OCI-LY7 (cell line): ENCODE measurements at places on chromosomes 16 and 17.

GRCh38 chr16:77584205-77584859 lies 138.0 kb upstream of the NUDT7 start:
- DNase-seq = peak; percentile 57

DNA sequence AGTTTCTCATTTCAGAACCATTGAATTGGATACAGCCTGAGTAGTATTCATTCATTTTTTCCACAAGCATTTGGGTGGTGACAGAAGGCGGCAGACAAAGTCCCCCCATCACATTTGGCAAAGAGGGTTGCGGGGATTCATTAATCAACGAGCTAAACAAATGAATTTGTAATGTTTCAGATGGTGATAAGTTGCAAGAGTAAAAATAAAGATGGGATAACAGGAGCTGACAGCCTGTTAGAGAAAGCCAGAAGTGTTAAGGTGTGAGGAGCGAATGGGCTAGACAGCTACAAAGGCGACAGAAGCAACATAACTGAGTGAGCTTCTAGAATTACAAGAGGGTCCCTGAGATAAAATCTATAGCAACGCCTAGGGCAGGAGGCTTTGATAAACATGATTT lies 342.8 kb upstream of the HSBP1 start:
- no peak for DNase-seq

- no peak for DNase-seq
Observed at GRCh38 chr17:57512691-57513090, 232.4 kb downstream of the CCDC182 start.

DNA sequence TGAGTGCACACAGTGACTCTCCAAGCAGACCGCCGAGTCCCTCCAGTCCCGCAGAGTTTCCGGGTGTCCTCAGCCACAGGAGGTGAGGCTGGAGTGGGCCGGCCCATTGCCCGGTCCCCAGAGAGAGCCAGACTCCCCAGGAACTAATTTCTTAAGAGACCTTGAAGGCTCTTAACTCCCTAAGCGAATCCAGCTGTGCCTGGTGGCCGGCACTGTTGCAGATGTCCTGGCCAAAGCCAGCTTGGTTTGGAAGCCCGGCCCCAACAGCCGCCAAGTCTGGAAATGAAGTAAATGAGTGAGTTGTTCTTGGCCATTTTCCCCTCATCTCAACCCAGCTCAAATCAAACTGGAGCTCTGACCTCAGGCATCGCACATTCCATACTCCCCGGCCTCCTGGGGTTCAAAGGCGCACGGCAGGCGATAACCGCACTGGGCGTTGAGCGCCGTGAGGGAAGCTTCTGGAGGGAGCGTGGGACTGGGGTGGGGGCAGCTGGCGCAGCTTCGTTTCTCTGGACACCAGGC lies 42.0 kb downstream of the CMIP start:
- no peak for DNase-seq

GRCh38 chr17:22203208-22203715 lies 510.9 kb downstream of the KCNJ18 start:
- no peak for DNase-seq

DNA sequence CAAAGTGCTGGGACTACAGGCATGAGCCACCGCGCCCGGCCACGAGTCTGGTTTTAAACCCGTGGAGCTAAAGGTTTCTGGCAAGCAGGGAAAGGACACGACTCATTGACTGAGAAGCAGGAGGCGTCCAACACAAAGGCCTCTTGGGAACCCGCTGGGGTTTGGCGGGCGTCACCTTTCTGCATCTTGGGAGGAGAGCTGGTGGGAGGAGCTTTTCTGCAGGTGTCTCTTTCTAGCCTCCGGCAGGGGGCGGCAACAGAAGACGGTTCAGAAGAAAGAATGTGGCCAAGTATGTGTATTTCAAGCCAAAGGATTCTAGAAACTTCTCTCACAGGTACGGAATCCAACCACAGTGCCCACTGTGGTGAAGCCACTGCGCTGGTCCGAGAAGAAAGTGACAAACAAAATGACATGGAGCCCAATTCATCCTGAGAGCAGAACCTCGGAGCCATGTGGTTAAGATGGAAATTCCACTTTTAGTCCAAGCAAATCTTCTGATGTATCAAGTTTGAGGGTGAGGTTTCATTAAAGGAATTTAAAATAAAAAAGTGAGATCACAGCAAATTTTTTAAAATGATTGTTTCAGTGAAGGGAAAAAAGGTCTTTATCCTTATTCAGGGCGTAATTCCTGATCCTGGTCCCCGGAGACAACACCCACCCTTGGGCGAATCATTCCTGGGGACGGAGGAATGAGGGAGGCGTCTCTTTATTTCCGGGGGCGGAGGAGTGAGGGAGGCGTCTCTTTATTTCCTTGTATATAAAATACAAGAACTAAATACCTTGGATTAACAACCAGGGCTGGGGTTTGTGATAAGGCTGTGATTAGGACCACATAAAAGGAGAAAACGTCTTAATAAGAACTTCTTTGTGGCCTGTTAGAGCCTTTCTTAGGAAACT lies 97.6 kb downstream of the MRM3 start:
- DNase-seq = peak; percentile 70
